Stimulated activated CD8-positive, alpha-beta memory T cell treated with anti-CD3 and anti-CD28 coated beads, Interleukin-12 subunit alpha, Interleukin-12 subunit beta, amount 100 ng/mL, for 4 hours (primary cell): ENCODE measurements at places on chromosomes 7 and 10.
A peak's percentile ranks its signal among the peaks of the same experiment; 100 is the strongest.

GRCh38 chr7:54846273-54846672 is 87.3 kb upstream of the SEC61G start:
- DNase-seq: no peak

- no peak for DNase-seq
Measured at GRCh38 chr7:30091491-30091912, 43.3 kb upstream of the MTURN start.

DNA sequence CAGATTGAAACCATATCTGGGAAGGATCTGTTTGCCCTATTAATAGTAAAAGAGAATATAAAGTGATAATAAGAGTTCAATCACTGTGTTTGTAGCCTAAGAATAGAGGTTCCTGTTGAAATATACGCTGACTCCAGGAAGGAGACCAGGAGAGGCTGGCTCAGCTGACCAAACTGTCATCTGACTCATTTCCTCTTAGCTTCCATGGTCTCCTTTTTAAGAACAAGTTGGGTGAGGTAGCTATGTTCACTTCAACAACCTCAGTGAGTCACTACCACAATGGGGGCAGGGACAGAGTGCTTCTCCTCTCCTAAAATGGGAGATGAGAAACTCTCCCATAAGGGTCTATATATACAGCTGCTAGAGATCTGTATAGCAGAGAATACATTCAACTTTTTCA is 543.3 kb downstream of the CALN1 start:
- DNase-seq: no peak

DNA sequence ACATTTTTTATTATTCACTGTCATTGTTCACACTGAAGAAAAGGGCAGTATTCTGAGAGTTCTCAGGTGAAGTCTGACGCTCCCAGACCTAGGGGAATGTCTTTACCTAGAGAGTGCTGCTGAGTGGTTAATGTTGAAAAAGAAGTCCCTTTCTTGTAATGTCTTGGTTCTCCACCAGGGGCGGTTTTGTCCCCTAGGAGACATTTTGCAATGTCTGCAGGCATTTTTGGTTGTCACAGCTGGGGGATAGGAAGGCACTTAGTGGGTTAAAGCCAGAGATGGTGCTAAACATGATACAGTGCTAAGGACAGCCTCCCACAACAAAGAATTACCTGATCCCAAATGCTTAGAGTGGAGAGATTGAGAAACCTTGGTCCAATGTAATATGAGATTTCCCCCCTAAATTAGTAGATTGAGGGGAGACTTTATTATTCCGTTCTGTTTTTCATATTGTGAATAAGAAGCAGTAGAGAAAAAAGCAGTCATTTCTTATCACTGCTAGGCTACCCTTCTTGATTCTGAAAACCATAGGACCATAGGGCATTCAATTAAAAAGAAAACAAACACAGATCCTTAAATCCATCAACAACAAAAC is 13.1 kb downstream of the UMAD1 start:
- no peak for DNase-seq

DNA sequence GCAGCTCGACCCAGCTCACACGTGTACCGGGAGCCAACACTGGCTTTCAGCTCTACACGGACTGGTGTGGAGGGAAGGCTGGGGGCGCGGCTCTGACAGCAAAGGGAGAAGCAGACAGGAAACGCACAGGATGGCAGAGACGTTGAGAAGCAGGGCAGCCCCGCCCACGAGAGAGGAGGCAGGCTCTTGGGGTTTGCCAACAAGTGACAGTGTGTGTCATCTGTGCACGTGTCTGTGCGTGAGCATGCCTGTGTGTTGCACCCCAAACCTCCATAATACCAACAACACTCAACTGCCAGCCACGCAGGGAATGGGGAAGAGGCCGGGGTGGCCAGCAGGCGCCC is 64.4 kb upstream of the PDGFA start:
- DNase-seq: peak; percentile 74

DNA sequence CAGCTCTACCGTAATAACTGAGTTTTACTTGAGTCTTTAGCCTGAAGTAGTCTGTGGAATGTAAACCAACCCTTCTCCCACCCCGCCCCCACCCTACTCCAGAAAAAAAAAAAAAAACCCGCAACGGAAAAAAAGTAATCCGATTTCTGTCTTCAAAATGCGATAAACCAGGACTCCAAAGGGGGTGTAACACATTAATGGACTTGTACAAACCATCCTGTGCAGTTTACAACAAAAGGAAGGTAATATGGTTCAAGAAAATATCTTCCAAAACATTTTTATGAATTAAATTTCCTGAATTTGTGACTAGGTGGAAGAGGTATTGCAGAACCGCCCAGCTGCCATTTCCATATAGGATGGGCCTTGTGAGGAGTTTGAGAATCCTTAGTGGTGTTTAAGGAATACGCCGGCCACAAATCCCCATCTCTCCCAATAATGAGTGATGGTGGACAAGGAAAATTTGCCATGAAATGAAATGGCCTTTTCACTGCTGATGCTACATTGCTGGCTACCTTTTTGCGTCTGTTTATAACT is 10.6 kb downstream of the SKIDA1 start:
- no peak for DNase-seq

- no peak for DNase-seq
Measured at GRCh38 chr7:78074713-78075112, 276.1 kb downstream of the PHTF2 start.

GRCh38 chr10:67115972-67116371 is 190.1 kb downstream of the LRRTM3 start:
- no peak for DNase-seq

DNA sequence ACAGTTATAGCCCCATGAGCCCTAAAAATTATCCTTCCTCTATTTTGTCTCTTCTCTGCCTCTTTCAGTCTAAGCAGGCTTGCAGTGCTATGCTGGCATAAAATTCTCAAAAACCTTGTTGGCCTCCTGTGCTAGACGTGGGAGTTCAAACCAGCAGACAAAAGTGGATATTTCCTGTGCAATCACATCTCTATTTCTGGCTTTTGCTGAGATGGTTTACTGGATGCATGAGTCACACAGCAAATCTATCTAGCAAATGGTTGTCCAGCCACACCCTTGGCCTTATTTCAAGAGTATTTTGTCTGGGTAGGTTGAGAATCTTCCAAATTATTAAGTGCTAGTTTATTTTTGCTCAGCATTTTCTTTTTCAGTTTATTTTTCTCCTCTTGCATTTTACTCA is 370.8 kb downstream of the CDC14C start:
- no peak for DNase-seq

- no peak for DNase-seq
Measured at GRCh38 chr10:1737222-1738061, at the start of gene ADARB2. Gene ADARB2 (minus strand): TSS chr10:1737525.

DNA sequence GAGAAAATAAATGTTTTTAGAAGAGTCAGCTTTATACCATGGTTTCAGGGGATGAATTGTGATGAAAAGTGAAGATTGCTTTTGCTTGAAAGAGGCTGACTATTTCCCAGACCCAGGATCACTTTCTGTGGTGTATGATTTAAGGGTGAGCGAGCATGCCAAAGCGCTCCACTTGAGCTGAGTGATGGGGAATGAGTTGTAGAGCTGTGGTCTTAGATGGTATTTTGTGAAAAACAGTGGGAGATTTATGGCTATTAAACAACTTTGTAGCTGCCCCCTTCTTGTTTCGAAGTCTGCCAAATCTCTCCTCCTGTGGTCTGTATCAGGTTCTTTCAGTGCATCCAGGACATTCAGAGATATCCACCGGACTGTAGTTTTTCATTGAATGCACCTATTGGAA is 888.2 kb downstream of the LRMDA start:
- no peak for DNase-seq

DNA sequence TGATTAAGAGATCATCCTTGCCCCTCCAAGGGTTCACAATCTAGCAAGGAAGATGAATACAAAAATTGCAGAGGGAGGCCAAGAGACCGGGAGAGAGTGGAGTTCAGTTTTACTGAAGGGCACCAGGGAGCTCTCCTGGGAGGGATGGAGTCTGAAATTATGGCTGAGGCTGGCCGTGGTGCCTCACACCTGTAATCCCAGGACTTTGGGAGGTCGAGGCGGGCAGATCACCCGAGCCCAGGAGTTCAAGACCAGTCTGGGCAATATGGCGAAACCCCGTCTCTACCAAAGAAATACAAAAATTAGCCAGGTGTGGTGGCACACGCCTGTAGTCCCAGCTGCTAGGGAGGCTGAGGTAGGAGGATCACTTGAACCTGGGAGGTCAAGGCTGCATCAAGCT is 51.4 kb upstream of the MXI1 start:
- DNase-seq: no peak

DNA sequence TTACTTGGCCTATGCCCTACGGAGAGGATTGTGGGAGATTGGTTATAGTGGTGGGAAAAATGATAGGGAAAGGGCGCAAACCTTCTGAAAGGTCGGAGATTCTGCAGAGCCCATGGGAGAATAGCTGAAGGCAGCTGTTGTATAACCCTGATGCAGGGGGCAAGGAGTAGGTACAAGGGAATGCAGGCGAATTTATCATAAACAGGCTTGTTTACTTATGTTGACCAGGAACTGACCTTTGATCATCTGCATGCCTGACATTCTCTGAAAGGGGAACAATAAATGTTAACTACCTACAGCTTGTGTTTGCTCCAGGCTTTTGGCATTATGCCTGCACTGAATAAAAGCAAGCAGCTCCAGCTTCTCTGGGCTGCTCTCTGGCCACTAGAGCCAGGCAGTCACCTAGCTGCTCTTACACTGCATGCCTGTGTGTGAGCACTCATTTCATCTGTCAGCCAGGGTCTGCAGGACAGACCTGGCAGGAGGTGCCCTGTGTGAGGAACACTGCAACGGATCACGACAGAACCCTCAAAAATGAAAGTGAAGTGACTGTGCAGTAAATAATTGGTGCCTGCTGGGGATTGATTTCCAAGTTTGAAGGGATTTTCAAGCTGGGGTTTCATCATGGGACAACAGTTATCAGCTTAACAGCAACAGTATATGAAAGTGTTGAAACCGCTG is 31.1 kb upstream of the ABCA13 start:
- no peak for DNase-seq

GRCh38 chr7:28018446-28018845 is 162.1 kb downstream of the JAZF1 start:
- DNase-seq: no peak

DNA sequence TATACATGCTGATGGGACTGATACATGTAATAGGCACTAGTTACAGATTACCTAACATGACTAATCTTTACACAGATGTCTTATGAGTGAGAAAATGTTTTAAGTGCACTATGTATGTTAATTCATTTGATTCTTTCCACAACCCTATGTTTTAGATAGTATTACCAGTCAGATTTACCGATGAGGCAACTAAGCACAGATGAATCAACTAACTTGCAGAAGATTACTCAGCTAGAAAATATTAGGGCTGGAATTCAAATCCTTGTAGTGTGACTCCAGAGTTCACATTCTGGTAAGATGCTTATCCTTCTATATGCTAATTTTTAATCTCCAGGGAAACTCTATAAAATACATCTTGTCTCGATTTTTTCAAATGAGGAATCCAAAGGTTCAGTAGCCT is 964.9 kb downstream of the REEP3 start:
- DNase-seq: no peak

- no peak for DNase-seq
Measured at GRCh38 chr7:35032166-35032565, 5.1 kb downstream of the DPY19L1 start.

- no peak for DNase-seq
Measured at GRCh38 chr10:3811291-3811870, 26.4 kb upstream of the KLF6 start.

DNA sequence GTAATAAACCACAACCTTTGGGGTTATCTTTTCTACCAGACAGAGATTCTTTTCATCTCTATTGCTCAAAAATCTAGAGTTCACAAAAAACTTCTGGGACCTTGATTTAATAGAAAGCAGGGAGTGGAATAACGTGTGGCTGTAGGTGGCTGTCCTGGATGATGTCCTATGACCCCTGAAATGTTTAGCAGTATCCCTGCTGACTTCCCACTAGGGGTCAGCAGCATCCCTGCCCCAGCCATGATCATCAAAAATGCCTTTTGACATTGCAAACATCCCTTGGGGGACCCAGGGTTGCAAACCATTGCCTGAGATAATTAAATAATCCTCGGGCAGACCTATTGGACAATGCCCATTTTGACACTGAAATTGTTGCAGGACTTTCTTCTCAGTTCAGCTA is 177.1 kb downstream of the USP6NL start:
- DNase-seq: no peak

DNA sequence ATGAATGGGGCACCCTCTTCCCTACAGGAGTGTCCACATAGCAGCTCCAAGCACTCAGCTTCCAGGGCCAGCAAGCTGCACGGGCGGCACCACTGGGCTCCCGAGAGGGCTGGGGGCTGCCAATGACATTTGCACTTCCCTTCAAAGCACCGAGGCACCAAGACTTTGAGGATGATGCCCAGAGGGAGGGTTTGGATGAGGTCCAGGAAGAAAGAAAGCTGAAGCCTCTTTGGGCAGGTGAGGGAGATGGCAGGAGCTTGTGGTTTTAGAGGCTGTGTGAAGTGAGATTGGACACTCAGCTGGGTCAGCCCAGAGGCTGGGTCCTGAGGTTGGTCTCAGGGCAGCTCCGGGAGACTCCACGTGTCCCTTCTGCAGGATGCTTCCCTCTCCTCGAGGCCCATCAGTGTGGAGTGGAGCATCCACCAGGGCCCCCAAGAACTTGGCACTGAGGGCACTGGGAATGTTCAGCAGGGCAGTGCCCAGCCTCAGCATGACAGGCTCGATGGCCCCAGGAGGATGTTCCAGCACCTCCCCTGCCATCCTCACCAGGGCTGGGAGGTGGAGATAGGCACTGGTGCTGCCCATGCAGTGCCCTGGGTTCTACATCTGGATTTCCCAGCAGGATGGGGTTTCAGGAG is 54.9 kb upstream of the IGFBP3 start:
- no peak for DNase-seq

DNA sequence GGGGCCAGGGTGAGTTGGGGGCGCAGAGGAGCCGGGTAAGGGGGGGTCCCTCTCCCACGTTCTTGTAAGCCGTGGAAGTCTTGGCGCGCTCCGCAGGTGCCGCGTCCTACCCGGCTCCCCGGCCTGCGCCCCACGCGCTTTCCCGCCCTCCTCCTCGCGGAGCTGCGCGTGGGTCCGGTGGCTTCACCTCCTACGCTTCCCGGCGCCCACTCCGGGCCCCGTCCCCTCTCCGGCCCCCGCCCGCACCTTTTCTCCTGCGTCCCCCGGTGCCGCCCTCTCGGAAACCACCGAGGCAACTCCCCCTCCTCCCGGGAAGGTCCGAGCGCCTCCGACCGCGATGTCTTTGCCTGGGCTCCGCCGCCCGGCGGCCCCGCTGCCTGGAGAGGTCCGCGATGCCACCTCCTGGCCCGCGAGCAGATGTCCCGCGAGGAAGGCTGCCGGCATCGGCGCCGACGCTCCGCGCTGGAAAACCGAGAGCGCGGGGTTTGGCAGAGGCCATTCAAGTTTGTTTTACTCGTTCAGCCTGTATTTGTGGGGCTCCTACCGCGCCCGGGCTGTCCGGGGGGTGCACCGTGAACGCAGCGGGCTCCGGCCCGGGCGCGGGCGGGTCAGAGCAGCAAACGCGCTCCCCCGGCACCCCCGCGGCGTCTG is 2.4 kb upstream of the NKX6-2 start:
- DNase-seq: no peak
